Activated T-helper 9 cell treated with anti-CD3 and anti-CD28 coated beads, Interleukin-2, amount 50 U/mL, for 16 hours (primary cell): ENCODE measurements at places on chromosomes 7 and 10.

DNA sequence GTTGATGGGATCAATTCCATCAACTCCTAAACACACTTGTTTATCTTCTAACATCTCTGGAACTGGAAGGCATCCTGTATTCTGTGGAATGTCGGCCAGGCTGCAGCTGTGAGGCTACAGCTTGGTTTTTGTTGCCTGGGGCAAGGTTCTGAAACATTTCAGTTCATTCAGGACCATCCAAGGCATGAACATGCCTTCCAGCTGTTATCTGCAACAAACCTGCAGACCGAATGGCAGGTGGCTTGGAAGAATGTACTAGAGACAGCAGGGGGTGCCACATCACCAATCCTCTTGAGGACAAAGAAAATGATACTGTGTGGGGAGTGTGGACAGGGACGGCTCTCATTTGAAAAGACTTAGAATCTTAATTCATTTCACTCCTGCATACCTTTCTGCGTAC is 12.4 kb downstream of the PAPOLB start:
- DNase-seq, result no peak

DNA sequence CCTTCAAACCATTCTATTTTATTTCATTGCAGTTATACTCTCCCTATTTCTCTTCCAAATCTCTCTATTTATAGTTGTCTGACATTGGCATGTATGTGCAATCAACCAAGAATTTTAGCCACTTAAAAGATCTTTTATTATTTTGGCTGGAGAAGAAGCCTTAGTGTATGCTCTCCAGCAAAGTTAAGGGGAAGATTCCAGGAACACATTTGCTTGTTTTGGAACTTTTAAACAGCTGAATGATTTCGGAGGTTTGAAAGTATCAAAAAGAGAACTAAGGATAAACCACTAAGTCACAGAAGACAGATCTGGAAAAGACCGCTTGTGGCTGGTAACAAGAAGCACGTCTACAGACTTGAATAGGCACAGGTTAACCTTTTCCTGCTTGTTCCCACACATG is 182.2 kb upstream of the FZD1 start:
- DNase-seq, result no peak

DNA sequence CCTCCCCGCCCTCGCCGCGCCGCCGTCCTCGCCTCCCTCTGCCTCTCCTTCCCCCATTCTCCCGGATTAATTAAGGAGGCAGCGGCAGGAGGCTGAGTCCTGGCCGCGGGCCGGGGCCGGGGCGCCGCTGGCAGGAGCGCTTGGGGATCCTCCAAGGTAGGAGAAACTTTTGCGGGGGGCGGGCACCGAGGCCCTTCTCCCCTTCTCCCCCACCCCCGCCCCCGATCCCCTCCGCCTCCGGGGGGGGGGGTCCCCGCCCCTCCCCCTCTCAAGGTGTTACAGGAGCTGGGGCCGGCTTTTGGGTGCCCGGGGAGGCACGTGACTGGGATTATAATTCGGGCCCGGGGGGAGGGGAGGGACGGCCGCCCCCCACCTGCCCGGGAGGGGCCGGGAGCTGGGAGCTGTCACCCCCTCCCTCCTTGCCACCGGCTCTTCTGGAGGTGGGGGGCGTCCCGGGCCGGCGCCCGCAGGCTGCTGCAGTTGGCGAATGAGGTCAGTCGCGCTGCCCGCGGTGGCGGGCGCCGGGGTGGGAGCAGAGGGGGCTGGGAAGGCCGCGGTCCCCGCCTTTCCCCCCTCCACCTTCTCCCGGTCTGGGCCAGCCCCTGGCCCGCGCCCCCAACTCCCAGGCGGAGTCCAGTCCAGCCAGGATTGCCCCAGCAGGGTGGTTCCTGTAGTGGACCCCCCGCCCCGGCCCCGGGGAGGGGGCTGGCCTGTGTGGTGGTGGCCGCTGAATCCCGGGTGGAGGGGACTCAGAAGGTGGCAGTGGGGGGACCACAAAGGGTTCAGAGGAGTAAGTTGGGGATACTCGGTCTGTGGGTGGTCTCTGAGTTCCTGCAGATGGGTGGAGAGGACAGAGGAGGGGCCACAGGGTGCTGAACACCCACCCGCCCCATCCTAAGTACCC is 567 bp downstream of the GTF2IRD1 start:
- DNase-seq, result peak; percentile 9

GRCh38 chr7:36600314-36600682 is 124.0 kb downstream of the AOAH start:
- DNase-seq, result no peak

DNA sequence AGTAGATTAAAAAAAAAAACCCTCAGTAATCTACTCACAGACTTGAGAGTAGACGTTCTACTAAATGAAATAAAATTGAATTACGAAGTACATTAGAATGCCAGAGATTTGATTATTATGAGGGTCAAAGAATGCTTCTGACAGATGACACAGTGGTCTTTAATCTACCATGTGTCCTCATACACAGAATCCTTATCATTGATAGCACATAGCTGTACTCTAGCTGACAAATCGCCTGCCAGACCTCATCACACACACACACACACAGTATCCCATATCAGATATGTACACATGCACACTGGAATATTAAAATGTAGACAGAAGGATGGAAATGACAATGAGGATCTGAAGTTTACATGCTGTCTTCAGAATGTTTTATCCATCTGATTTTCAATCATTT is 104.6 kb downstream of the SORCS1 start:
- no peak for DNase-seq

DNA sequence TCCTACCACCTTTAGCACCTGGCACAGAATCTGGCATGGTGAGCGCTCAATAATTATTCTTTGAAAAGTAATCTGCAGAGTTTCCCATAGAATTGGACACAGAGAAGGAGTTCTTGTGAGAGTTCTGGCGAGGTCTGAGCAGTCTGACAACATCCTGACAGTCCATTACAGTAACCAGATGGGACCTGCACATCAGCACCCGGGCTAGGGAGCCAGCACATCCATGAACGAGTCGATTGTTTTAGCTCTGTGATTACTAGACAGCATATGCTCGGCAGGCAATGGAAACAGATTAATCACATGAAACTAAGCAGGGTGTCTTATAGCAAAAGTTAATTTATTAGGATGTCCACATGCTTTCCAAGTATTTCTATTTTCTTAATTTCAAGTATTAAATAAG is 96.7 kb downstream of the SEMA3D start:
- DNase-seq, result no peak

- DNase-seq, result no peak
Measured at GRCh38 chr7:2237109-2237602, 4.4 kb upstream of the MAD1L1 start.
